ENCODE measurements at places on chromosomes 3 and 15.

- H3K27ac ChIP-seq, result no peak overlapping the region
- no peaks in the 10 kb centered on the region for H3K36me3 ChIP-seq
- H3K4me3 ChIP-seq, result no peak overlapping the region
- H3K4me1 ChIP-seq, result no peaks in the 10 kb centered on the region
- H3K27me3 ChIP-seq, result no peaks in the 10 kb centered on the region
Observed at GRCh38 chr3:103644450-103644849, 1209.6 kb downstream of the ZPLD1 start.

DNA sequence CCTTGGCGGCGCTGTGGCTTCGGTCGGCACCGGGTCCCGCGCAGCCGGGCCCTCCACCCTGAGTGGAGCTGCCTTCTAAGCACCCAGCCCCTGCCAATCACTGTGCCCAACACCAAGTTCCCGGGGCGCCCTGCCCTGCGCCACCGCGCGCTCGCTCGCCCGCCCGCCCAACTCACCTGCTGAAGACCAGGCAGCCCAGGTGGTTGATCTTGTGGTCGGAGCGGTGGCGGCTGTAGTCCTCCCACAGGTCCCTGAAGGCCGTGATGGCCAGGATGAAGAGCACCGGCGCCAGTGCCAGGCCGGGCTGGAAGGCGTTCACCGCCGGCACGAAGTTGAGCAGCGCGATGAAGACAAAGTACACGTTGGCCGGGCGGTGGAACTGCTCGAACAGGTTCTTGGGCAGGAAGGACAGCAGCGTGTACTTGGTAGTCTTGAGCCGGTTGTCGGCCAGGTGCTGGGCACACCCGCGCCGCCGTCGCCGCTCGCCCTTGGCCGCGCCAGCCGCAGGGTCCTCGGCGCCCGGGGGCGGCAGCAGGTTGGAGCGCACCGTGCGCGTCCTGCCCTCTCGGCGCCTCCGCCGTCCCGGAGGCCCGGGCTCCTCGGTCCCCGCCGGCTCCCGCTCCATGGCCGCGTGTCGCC lies 536 bp downstream of the ATP10A start:
- H3K36me3 ChIP-seq, result peaks cover 8% of the 10 kb centered on the region
- H3K27ac ChIP-seq, result peak overlapping the region; percentile 86
- H3K4me3 ChIP-seq, result peak overlapping the region; percentile 89
- peaks cover 57% of the 10 kb centered on the region for H3K4me1 ChIP-seq

GRCh38 chr15:49145651-49146609 lies 9.5 kb downstream of the COPS2 start:
- peaks cover 42% of the 10 kb centered on the region for H3K36me3 ChIP-seq
- H3K27ac ChIP-seq, result no peak overlapping the region
- H3K4me1 ChIP-seq, result no peaks in the 10 kb centered on the region
- DNase-seq, result peak; percentile 4
- no peaks in the 10 kb centered on the region for H3K27me3 ChIP-seq
- H3K4me3 ChIP-seq, result no peak overlapping the region

DNA sequence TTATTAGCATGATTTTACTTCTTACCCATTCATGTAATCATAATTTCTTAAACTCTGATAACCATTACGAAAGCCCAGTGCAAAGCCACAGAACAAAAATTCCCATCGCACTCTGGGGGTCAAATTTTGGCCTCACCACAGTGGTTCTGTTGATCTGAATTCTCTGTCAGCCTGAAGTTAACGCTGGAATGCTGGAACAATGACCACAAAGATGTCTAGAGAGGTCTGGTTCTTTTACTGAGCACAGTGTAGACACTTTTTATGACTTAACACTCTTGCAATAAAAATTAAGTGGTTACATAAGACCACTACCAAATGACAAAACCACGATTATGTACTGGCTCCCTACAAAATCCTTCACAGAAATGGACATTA lies 94.7 kb downstream of the PDZRN3 start:
- peaks cover 5% of the 10 kb centered on the region for H3K27me3 ChIP-seq
- DNase-seq, result no peak
- no peaks in the 10 kb centered on the region for H3K36me3 ChIP-seq
- no peak overlapping the region for H3K27ac ChIP-seq
- no peaks in the 10 kb centered on the region for H3K4me1 ChIP-seq

DNA sequence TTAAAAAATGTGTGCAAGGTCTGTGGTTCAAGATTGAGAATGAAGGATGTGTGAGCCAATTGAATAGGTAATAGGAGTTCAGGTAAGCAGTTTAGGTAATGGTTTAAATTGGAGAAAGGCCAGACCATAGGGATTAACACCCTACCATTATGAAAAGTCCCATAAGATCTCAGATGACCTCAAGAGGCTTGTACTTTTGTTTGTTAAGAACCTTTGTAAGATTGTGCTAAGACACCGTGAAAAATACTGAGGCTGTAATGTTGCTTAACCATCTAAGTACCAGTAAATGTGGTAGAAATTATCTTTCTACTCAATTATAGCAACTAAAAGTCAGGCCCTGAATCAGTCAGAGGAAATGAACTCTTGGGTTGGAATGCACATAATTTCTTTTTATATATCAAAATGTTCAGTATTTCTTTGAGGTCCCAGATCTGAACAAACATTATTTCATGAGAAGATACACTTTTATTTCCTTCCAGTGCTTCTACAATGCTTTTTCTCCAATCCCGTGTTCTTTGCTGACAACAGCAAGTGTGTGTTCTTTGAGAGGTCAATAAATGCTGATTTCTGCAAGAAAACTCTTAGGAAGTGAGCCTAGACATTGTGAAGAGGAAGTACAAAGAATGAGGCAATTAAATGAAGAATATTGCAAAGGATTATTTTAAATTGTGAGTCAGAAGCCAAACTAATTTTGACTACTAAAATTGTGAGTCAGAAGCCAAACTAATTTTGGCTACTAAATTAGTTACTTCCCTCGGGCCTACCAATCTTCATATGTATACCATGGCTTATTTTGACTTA lies 66.4 kb downstream of the TCF12 start:
- no peak overlapping the region for H3K4me3 ChIP-seq
- H3K27me3 ChIP-seq, result no peaks in the 10 kb centered on the region
- DNase-seq, result no peak

- H3K4me3 ChIP-seq, result no peak overlapping the region
- peaks cover 15% of the 10 kb centered on the region for H3K4me1 ChIP-seq
- no peak overlapping the region for H3K27ac ChIP-seq
- H3K27me3 ChIP-seq, result no peaks in the 10 kb centered on the region
Observed at GRCh38 chr3:186185194-186185787, 76.4 kb upstream of the ETV5 start.

DNA sequence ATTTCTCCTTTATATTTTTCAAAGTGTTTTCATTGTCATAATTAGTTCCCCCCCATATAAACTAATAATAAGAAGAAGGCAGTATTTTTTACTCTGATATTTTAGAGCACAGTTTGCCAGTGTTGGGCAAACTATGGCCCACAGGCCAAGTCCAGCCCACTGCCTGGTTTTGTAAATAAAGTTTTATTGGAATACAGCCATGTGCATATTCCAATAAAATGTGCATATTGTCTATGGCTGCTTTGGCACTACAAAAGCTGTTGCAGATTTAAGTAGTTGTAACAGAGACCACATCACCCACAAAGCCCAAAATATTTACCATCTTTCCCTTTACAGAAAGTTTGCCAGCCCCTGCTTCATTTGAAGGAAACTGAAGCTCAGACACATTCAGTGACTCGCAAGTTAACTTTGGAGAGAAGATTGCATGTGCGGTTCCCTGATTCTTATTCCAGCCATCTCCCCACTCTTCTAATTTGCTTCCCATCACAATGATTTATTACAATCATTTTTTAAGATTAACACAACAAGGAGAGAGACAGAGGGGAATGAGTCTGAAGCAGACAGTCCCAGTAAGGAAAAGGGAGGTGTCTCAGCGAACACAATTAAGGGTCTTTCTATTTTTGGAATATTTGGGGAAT lies 48.9 kb downstream of the RFTN1 start:
- H3K27ac ChIP-seq, result no peak overlapping the region
- no peak for DNase-seq
- peaks cover 29% of the 10 kb centered on the region for H3K4me1 ChIP-seq
- no peak overlapping the region for H3K4me3 ChIP-seq
- H3K36me3 ChIP-seq, result no peaks in the 10 kb centered on the region

DNA sequence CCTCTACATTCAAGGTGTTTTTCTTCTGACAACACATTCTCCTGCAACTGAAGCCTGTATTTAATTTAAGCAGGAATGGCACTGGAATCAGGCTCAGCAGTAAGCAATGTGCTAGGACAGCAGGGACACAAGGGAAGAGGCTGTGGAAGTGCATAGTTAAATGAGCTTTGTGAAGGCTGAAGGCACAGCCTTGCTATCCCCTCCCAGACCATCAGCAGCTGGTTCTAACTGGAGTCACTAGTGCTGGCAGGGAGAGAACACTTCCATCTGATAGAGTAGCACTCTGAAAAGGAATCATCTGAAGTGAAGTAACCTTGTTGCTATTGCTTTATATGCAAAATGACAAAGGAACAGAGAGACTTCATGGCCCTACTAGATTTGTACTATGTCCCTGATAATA lies 14.7 kb downstream of the UQCC5 start:
- no peak overlapping the region for H3K4me3 ChIP-seq
- H3K4me1 ChIP-seq, result no peaks in the 10 kb centered on the region
- no peaks in the 10 kb centered on the region for H3K27me3 ChIP-seq

DNA sequence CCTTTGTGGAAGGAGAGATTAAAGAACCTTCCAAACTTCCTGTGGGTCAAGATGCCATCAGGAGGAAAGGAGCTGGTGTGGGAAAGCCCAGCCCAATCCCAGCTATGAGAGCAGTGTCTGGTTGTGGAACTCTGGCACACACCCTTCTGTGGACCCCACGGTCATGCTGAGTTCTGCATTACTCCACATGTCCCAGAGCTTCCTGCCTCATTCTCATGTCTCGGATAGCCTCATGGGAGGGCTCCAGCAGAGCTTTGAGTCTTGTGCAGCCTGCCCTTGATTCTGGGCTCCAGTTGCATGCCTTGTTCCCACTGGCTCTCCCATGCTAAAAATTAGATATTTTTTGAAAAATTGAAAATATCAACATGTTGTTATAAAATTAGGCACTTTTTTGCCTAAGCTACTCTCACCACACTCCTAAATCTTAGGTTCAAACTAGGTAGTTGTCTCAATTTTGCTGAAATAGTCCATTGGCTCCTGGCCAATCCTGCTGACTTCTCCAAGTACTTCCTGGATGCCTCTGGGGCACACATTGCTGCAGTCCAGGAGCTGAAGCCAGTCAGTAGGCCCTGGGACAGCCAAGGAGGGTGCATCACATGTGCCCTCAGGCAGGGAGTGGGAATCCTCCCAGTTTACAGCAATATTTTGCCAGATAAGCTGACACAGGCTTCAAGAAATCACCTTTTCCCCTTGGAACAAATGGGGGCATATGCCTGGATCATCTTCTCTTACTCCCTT lies 144.3 kb downstream of the EEFSEC start:
- no peaks in the 10 kb centered on the region for H3K27me3 ChIP-seq
- H3K36me3 ChIP-seq, result no peaks in the 10 kb centered on the region
- H3K4me1 ChIP-seq, result peaks cover 43% of the 10 kb centered on the region

DNA sequence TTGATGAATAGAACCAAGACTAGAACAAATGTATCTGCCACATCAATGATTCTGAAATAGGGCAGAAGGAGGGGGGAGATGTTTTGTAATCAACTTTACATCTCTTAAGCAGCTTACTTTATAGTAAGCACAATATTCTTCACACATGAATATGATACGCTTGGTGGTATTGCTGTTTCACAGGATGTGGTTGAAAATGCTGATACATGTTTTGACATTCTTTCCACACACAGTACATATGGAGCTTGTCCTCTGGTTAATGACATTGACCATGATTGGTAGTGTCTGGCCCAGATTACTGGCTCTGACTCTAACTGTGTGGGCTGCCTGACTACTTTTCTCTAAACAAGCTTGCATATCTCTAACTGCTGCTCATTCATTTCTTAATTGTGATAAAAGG lies 168.9 kb downstream of the KLHL25 start:
- H3K4me3 ChIP-seq, result no peak overlapping the region
- H3K36me3 ChIP-seq, result peaks cover 6% of the 10 kb centered on the region
- H3K27me3 ChIP-seq, result no peaks in the 10 kb centered on the region
- H3K4me1 ChIP-seq, result peaks cover 36% of the 10 kb centered on the region
- DNase-seq, result peak; percentile 84

GRCh38 chr3:51311055-51311454 lies 74.0 kb upstream of the MANF start:
- H3K4me1 ChIP-seq, result no peaks in the 10 kb centered on the region
- no peak for DNase-seq
- H3K27me3 ChIP-seq, result no peaks in the 10 kb centered on the region
- H3K4me3 ChIP-seq, result no peak overlapping the region
- H3K36me3 ChIP-seq, result no peaks in the 10 kb centered on the region

DNA sequence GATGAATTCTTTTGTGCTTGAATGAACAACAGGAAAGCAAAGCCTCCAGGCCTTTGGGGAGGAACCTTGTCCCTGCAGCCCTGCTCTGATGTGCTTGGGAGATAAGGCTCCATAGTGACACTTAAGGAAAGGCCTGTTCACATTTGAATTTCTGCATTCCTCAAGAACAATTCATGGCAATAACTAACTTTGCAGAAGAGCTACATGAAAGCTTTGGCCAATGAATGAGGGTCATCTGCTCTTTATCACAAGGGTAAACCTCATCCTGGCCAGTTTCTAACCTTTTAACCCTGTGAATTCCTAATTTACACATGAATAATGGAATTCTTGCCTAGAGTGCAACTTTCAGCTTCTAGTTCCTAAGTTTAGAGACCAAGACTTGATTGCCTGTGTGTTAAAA lies 5.6 kb downstream of the PRTG start:
- no peak for DNase-seq
- H3K27ac ChIP-seq, result no peak overlapping the region
- H3K4me1 ChIP-seq, result peaks cover 10% of the 10 kb centered on the region
- peaks cover 36% of the 10 kb centered on the region for H3K27me3 ChIP-seq
- H3K4me3 ChIP-seq, result no peak overlapping the region

- H3K27me3 ChIP-seq, result no peaks in the 10 kb centered on the region
- no peak overlapping the region for H3K27ac ChIP-seq
- H3K4me3 ChIP-seq, result no peak overlapping the region
Observed at GRCh38 chr3:10395196-10395595, 74.3 kb upstream of the SEC13 start.

DNA sequence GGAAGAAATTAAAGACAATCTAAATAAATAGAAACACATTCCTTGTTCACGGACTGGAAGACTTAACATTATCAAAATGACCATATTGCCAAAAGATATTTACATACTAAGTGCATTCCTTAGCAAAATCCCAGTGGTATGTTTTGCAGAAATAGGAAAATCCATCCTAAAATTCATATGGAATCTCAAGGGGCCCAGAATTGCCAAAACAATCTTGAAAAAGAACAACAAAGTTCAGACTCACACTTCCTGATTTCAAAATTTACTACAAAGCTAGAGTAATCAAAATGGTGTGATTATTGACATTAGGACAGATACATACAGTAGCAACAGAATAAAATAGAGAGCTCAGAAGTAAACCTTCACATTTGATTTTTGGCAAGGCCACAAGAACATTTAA lies 515.5 kb downstream of the OCA2 start:
- no peak for DNase-seq
- no peaks in the 10 kb centered on the region for H3K36me3 ChIP-seq
- no peaks in the 10 kb centered on the region for H3K4me1 ChIP-seq
- no peak overlapping the region for H3K4me3 ChIP-seq
- no peaks in the 10 kb centered on the region for H3K27me3 ChIP-seq

GRCh38 chr3:188656196-188656982 lies 502.4 kb downstream of the LPP start:
- H3K27ac ChIP-seq, result no peak overlapping the region
- no peaks in the 10 kb centered on the region for H3K36me3 ChIP-seq
- H3K4me1 ChIP-seq, result no peaks in the 10 kb centered on the region
- DNase-seq, result no peak

All from CD4-positive, alpha-beta T cell (primary cell).